Stimulated activated CD4-positive, alpha-beta T cell treated with anti-CD3 and anti-CD28 coated beads, Interleukin-1b, Interleukin-23, amount 100 ng/mL, for 1 hour (primary cell): ENCODE measurements at places on chromosomes 6 and 20.

- no peak for DNase-seq
Observed at GRCh38 chr6:160959726-160960435, 31.7 kb upstream of the MAP3K4 start.

GRCh38 chr6:44073612-44074438, 53.4 kb downstream of the MRPL14 start:
- no peak for DNase-seq

DNA sequence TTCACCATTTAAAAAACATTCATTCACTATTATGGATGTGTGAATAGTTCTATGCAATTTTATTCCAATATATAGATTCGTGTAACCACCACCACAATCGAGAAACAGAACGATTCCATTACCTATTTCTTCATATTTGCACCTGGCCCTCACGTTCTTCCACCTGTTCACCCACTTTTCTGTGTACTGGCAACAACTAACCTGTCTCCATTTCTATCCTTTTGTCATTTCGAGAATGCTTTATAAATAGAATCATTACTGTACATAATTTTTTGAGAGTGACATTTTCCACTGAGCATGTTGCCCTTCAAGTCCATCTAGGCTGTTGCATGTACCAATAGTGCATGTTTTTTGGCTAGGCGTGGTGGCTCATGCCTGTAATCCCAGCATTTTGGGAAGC, 23.2 kb upstream of the STX11 start:
- no peak for DNase-seq

DNA sequence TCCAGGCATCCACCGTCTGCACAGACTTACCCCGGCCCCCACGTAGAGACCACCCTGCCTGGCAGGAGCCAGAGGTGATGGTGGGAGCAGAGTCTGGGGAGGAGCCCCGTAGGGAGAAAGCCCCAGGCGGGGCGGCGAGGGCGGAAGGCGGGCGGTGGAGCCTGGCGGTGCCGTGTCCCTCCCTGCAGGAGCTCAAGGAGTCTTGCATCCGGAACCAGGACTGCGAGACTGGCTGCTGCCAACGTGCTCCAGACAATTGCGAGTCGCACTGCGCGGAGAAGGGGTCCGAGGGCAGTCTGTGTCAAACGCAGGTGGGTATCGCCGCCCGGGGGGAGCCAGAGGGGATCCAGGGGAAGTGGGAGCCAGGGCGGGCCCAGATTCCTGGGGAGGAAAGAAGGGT, 6.0 kb downstream of the CLPSL1 start:
- DNase-seq: no peak

DNA sequence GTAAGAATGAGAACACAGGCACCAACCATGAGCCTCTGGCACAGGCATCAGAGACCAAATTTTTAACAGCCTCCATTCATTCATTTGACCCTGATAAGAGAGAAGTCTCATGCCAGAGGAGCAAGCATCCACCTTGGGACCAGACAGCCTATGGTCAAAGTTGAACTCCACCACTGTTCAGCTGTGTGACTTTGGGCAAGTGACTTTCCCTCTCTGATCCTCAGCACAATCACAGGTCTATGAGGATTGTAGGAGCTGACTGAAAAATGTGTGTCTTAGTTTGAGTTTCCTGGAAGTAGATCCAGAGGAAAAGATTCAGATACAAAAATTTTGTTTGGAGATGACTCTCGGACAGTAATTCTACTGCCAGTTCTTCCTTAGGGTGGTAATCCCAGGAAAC, 645.1 kb upstream of the DEFB115 start:
- no peak for DNase-seq

DNA sequence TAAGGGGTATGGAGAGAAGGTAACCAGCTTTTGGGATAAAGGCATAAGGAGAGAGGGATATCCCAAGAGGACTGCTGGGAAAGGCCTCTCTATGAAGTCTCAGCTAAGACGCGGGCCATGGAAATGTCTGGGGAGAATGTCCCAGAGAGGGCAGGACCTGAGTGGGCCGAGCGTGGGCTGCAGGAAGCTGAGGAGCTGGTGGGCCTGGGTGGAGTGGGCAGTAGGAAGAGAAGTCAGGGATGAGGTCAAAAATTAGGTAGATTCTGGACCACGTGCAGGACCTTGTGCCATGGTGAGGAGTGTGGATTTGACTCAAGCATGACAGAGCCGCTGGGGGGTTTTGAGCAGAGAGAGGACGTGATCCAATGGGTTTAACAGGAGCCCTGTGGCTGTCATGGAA, 66.5 kb upstream of the SULF2 start:
- no peak for DNase-seq

GRCh38 chr6:41470331-41471063, 75.7 kb upstream of the FOXP4 start:
- no peak for DNase-seq

DNA sequence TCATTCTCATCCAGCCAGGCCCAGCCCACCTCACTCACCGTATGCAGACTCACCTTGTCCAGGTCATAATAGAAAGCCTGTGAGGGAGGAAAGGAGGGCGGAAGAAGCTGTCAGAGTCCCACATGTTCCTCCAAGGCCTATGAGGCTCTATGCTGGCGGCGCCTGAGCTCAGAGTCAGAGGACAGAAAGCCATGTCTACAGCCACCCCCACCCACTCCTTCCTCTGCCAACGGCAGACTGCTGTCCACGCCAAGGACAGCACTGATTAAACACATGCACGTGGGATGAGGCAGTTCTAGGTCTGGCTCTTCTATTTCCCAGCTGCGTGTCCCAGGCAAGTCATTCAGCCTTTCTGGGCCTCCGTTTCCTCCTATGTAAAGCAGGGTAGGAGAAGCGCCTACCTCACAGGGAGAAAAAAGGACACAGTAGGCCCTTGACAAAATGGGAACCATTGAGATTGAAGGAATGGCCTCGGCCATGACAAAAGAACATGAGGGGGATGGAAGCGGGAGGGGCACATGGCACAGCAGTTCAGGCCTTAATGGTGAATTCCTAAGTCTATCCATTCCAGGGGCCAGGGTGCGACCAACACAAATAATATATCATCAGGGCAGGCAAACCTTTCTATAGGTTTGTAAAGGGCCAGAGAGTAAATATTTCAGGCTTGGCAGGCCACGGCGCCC, 80.1 kb downstream of the RIPOR3 start:
- DNase-seq: no peak

- no peak for DNase-seq
Observed at GRCh38 chr6:150194195-150194594, 51.4 kb downstream of the PPP1R14C start.

DNA sequence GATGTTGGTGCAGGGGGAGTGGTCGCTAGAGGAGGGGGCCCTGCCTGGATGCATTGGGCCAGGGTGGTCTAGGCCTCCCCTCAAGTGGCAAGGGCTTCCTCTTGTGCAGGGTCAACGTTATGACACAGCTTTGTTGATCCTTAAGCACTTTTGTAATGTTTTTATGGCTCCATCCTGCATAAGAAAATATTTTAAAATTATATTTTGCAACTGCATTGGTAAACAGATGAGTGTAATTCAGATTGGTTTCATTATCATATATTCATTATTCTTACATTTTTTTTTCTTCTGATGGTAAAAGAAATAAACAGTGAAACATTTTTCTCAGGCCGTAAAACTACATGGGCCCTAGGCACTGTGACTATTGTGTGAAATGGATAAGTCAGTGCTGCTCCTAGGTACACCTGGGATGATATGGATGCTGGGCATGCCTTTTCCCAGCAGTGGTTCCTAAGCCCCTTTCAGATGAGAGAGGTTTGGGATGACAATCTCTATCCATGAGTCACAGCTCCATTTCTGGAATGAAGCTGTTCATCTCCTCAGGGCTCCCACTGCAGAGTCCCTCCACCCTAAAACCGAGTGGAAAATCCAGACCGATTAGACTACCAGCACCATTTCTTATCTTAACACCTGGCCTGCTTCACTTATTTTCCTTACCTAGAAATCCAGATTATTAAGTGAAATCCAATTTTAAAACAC, 5.8 kb upstream of the SIM1 start:
- no peak for DNase-seq

- no peak for DNase-seq
Observed at GRCh38 chr6:102520966-102521365, 1127.5 kb downstream of the GRIK2 start.
